ENCODE measurements at places on chromosomes 12 and 14. TPM values are rescaled to one million over a fixed set of nuclear protein-coding genes. Genes with fewer than 3 reads are reported as not detected.

The AGAP2 gene
- 6.1 TPM for total RNA-seq

The TBX5 gene
- 34.6 TPM for total RNA-seq

The STAC3 gene
- 0.94 TPM for total RNA-seq

The KCNH5 gene
- total RNA-seq: not detected

The TAS2R8 gene
- total RNA-seq: not detected

The FAM222A gene
- 7.8 TPM for total RNA-seq

The C1QL4 gene
- total RNA-seq: not detected

The R3HDM2 gene
- total RNA-seq: 77.7 TPM

The ANKRD9 gene
- 137 TPM for total RNA-seq

The JKAMP gene
- 21.1 TPM for total RNA-seq

The ADCY4 gene
- 71.9 TPM for total RNA-seq

The TAC3 gene
- total RNA-seq: not detected

The NGB gene
- total RNA-seq: not detected

The RPGRIP1 gene
- total RNA-seq: not detected

The RNASE1 gene
- total RNA-seq: 171 TPM

The SLC25A21 gene
- total RNA-seq: 0.24 TPM

The ZDHHC22 gene
- total RNA-seq: not detected

The NID2 gene
- 37.3 TPM for total RNA-seq

The TPPP2 gene
- total RNA-seq: 0.73 TPM

The PRH1 gene
- total RNA-seq: 10.2 TPM

The VDR gene
- 1.3 TPM for total RNA-seq

The POC1B gene
- total RNA-seq: 7.9 TPM

All from cardiac septum (tissue), 1 donor.